ENCODE measurements at places on chromosomes 5 and 9.

GRCh38 chr5:145681686-145682085, 153.5 kb downstream of the PRELID2 start:
- peak; percentile 77 for DNase-seq

DNA sequence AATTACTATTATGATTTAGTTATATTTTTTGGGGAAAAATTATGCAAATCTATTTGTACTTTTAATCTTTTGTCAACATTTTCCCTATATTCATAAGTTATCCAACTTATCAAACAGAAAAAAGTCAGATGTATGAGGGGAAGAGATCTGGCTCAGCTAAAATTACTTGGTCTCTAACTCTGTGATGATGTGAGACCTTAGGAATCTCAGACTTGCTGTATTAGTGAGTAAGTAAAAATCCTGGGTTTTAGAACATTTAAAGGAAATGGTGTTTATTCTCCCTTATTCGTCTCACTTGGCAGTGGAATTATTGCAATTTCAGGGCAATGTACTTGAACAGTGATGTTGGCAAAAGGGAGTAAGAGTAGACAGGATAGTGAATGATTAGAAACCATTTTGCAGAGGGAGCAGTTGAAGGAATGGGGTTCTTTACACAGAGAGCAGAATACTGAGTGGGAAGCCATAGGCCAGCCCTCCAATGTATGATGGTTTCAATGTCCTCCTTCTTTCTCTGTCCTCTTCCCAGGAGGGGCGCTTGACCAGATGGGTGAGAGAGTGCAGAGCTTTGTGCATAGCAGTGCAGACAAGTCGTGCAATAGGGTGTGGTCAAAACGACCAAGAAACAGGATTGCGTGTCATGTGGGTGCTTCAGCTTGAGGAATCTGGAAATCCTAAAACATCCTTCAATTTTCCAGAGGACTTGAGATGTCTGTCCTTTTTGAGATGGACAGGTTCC, 91.7 kb downstream of the TENT4A start:
- no peak for DNase-seq

DNA sequence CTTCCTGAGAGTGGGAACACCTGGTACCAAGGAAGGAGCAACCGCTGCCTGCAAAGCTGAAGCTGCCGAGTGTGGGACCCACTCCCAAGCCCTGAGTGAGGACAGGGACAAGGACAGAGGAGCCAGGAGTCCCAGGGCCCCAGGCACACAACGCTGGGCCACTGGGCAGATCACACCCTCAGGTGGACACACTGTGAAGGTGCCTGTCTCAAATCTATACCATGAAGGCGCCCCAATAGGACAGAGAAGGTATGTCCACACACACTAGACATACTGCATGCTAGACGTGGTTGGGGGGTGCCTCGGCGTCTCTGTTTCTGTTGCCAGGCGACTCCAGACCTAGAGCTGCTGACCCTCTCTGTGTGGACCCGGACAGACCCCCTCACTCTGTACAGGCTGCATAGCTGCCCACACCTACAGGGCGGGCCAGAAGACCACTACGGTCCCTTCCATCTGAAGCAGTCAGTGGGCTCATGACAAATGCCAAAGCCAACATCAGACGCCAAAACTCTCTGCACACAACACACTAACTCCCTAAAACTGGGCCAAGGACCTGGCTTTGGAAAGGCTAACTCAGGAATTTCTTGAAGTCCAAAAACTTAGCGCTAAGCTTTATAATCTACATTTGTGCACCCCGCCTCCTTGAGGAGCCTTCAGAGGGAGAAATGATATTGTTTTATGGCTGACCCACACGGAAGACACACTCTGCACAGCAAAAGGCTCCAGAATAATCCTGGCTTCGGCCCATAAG, 60.7 kb downstream of the ROR2 start:
- DNase-seq, result no peak

DNA sequence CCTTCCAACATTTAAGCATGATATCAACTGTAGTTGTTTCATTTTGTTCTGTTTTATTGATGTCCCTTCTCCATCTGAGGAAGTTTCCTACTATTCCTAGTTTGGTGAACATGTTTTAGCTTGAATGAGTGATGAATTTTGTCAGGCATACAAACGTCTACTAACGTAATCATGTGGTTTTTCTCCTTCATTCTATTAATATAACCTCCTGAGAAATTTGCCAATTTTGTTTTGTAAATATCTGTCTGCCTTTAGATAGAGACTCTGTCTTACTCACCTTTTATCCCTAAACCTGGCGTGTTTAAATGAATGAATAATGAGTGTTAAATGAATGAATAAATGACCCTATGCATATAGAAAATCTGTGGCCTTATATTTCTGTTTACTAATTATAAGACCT, 26.5 kb upstream of the NREP start:
- no peak for DNase-seq

DNA sequence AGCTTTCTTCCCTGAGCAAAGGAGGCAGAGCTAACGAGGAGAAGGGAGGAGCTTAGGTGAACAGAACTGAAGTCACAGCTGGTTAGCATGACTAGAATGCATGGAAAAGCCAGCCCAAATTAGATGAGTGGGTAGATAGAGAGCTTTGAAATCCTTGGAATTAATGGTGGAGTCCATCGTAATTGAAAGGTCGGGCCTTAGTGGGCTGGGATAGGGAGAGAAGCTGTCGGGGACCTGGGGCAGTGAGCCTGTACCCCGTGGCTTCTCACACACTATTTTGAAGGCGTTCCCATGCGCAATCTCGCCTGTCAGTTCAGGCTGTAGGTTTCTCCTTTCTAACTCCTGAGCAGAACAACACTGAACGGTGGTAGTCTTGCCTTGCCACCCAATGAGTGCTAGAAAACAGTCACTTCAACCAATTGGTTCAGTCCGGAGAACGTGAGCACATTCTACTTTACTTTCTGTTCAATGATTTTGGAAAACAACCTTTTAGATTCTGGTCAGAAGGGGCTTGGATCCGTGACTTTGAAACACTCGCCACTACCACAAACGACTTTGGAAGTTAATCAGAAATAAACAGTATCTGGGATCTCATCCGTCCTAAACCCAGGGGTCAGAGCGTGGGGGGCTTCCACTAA, 655 bp upstream of the RAI14 start:
- DNase-seq, result peak; percentile 73

DNA sequence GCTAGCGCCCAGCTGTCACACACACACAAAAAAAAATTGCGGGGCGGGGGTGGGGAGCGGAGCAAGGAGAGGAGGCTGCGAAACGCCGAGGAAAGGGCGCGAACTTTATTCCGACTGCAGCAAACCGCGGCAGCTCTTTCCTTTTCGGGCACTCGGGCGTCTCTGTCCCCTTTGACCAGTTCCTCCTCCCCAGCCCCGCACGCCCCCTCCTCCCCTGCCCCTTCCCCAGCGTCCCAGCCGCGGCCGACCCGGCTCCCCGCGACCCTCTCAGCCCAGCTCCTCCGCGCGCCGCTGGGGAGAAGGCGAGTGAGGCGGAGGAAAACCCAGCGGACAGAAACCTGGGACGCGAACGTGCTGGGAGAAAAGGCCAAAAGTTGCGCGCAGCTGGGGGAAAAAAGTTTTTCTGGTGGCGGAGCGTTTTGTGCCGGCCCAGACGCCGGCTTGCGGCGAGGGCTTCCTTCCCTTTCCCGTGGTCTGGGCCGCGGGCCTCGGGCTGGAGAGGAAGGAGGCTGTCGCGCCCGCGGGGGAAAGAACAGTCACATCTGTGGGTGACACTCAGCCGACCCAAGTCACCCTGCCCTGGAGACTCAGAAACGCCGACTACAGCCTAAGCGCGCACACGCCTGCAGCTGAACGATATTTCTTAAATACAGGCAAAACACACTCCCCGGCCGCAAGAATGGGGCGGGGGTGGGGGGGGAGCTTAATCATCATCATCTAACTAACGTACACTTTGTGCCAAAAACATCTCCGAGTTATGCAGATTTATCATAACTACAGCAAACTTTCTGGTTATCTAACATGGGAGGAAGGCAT, 1.1 kb upstream of the BNC2 start:
- no peak for DNase-seq

- no peak for DNase-seq
Observed at GRCh38 chr9:20925256-20926045, 106.0 kb downstream of the HACD4 start.

DNA sequence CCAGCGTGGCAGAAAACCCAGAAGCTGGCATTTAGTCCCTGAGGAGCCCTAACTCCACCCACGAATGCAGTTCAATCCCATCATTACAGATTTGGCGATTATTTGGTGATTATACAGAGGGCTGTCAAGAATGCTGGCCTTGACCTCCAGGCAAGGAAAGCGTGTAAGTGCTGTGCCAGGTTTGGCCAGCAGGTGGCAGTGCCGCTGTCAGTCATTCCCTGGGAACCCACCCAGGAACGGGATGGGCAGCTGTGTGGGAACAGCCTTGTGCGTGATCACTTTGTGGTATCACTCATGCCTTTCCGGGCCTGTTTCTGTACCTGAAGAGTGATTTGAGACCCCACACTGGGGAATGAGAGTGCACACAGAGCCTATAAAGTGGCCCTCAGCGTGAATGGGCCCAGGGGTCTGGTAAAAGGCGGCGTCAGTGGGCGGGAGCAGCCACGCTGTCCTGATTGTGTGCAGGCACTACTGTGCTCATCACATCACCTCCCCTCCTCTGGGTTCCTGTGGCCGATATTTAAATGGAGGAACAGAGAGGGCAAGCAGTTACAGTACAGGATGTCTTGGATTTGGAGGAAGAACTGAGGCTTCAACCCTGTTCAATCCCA, 215.6 kb downstream of the ROR2 start:
- no peak for DNase-seq

- no peak for DNase-seq
Observed at GRCh38 chr9:78575081-78575480, 278.2 kb downstream of the PSAT1 start.

- no peak for DNase-seq
Observed at GRCh38 chr9:127175319-127175715, 52.9 kb upstream of the ANGPTL2 start.

DNA sequence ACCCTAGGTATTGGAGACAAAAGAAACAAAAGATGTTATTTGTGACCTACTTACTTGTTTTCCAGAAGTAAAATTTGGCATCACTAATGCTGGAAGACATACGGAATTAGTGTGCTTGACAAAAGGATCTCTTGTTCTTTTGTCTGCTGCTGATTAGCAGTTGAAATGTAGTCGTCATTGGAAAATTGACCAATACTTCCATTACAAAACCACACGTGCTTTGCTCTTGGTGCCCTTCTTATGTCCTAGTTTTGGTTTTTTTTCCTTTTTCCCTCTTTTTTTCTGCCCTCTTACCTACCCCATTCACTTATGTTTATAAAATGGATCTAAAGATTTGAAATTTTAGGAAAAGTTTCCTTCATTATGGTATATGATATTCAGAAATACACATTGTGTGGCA, 197.4 kb downstream of the FER start:
- DNase-seq, result no peak

GRCh38 chr5:80926536-80926935, 33.6 kb upstream of the RASGRF2 start:
- no peak for DNase-seq

GRCh38 chr9:134570151-134570621, 71.4 kb upstream of the COL5A1 start:
- DNase-seq, result no peak

GRCh38 chr9:69549310-69550202, 122.6 kb downstream of the APBA1 start:
- DNase-seq, result peak; percentile 40

DNA sequence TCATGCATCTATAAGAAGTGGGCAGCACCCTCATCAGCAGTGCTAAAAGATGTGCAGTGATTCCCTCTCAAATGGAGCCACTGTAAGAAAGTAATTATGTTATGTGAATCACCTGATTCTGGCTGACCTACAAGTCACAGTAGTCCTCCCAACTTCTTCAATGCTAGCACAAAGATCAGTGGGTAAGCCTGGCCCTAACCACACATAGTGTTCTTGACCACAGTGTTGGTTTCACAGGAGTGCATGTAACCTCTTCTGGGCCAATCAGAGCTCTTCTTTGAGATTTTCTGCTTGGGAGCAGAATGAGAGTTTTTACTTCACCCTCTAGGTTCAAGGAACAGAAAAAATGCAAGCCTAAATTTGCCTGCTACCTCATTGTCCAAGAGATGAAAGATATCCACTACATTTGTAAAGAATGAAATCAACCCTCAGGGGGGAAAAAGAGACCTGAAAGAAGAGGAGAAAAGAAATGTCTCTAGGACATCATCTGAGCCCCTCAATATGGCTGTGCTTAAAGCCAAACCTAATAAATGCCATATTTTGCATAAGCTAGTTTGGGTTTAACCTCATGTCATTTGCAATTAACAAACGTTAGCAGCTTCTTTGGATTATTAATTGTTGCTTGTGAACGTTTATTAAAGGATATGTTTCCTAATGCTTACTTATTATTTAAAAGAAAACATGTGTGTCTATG, 65.3 kb upstream of the ADRB2 start:
- DNase-seq, result no peak

GRCh38 chr5:142125963-142126362, 17.4 kb downstream of the NDFIP1 start:
- no peak for DNase-seq

- DNase-seq, result no peak
Observed at GRCh38 chr5:170164921-170165320, 59.2 kb downstream of the FOXI1 start.

DNA sequence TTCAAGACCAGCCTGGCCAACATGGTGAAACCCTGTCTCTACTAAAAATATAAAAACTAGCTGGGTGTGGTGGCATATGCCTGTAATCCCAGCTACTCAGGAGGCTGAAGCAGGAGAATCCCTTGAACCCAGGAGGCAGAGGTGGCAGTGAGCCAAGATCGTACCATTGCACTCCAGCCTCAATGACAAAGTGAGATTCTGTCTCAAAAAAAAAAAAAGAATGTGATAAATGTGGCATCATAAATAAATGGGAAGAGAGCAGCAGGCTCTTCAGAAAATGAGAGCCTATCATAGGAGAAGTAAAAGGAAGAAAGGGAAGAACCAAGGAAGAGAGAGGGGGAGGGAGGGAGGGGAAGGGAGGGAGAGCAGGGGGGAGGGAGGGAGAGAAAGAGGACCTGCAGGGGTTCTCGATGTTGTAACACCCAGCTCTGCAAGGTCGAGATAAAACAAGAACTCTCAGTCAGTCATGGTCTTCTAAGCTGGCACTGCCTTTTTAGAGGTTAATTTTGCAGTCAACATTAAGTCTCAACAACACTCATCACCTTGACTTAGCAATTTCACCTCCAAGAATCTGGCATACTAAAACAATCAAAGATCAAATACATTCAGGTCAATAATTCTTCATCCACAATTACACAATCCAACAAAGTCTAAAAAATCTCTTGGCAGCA, 68.7 kb upstream of the SIMC1 start:
- no peak for DNase-seq

DNA sequence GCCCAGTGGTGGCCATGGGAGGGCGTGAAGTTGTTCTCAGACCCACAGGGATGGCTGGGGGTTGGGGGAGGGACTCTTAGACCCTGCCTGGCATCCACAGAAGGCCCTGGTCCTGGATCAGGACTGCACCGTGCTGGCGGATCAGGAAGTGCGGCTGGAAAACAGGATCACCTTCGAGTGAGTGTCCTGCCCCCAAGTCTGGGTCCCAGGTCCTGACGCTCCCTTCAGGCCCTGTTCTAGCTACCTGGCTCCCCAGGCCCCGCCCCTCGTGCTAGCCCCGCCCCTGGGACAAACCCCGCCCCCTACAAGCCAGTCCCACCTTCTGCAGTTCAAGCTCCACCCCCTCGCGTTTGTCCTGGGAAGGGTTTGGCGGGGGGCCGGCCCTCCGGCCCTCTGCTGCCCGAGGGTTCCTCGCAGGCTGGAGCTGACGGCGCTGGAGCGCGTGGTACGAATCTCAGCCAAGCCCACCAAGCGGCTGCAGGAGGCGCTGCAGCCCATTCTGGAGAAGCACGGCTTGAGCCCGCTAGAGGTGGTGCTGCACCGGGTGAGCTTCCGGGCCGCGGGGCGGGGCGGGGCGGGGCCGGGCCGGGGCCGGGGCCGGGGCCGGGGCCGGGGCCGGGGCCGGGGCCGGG, 12.9 kb downstream of the RGS14 start:
- peak; percentile 95 for DNase-seq

GRCh38 chr5:14061106-14061505, 82.0 kb upstream of the TRIO start:
- DNase-seq, result no peak

All from PC-9 (cell line).